Panc1 (cell line): ENCODE measurements at places on chromosomes 11 and 22. TPM values are rescaled to one million over a fixed set of nuclear protein-coding genes. Genes with fewer than 3 reads are reported as not detected.

DNA sequence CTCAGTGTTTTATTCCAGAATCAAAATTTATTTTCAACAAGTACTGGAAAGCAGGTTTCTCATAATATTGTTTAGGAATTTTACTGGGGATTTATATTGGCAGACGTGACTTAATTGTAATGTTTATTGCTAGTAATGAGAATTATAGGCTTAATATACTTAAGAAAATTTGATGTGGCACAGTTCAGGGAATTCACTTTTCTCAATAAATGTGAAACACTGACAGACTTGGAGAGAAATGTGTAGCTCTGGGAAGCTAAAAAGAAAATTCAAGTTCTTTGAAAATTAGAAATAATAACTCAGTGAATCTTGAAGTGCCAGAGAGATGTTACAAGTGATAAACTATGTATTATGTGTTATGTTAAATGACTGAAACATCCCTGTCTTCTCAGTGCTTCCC lies at the start of gene OR51F2:
Gene OR51F2 (plus strand): TSS at position 301 of the 400 bp plus-strand sequence. CDS start 101 bp downstream, outside the sequence.
- DNase-seq = no peak

DNA sequence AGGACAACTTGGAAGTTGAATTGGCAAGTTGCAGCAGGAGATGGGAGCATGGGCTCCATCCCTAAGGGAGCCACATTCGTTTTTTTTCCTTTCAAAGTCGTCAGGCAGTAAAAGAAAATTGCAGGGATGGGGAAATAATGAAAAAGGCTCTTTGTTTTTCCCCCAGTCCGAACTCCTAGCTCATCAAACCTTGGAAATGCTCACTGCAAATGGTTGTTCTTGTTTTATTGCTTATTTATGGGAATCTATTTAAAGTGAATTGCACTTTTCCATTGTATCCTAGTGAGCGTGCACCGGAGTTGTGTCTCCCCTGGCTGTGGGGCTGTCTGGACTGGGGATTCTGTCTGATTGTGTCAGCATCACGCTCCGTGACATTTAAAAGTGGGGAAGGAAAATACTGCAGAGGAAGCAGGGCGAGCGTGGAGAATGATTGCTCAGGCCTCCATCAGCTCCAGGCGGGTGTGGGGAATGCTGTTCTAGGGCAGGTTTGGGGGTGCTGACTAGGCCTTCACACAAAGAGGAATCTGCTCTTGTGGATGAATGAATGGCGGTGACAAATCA lies 306.4 kb downstream of the KIRREL3 start:
- no peak for DNase-seq

DNA sequence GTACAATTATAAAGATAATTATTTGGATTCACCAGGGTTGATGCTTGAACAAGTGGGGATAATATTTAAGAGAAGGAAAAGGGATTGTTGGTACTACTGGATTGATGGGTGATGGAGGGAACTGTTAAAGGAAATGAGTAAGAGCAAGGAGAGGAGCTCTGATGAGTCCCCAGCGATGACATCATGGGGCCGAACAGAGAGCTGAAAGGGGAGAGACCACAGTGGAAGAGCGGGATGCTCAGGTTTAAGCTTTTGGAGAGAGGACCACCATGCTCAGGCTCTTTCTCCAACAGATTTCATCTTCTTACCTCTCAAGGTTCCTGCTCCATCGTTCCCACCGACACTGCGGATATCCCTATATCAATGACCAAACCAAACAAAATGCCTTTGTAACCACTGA lies 568.7 kb downstream of the ETS1 start:
- no peak for DNase-seq

The OR52H1 gene
- 0.15 TPM for total RNA-seq

DNA sequence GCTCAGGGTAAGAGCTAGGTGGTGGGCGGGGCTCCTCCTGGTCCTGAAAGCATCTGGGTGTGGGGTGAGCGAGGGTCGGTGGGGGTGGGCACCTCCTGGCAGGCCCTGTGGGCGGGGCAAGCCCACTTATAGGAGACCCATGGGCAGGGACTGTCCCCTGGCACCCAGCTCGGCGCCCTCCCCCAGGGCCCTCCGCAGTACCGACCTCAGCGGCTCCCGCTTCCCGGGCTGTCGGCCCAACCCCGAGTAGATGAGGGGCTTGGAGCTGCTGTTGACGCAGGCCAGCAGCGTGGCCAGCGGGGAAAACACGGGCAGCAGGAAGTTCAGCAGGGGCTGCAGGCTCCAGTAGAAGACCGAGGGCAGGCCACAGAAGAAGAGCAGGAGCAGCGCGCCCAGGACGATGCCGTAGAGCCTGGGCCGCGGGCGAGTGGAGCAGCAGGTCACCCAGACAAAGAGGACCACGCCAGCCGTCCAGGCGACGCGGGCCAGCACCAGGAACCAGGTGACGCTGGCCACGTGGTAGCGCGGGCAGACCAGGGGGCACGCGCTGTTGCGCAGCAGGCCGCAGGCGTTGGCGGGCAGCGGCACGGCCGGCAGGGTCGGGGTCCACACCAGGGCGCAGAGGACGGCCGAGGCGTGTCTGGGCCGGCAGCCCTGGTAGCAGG lies 663 bp downstream of the MRGPRG start:
- DNase-seq = no peak

- DNase-seq = no peak
Measured at GRCh38 chr11:77184136-77184860, 56.3 kb downstream of the MYO7A start.

DNA sequence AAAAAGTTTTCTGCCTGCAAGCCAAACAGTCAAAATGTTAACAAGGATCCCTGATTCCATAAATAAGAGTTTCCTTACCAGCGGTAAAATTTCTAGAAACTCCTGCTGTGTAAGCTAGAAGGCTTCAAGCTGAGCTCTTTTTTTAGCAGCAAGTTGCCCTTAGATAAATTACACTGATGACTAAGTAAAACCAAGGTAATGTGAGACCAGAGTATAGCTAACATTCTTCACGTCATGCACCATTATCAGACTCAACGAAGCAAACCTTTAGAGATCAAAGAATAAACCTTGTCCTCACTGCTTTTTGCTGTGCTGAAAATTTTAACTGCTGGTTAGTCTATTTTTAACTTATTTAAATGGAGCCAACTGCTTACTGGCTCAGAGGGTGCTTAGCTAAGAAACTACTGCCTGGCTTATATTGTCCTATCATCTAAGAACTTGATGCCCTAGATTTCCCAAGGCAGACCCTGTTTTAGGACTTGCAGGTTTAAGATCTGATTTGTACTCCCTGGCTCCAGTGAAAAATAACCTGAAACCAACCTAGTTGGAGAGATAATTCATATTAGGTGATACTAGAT lies 900.7 kb downstream of the JRKL start:
- no peak for DNase-seq

The IGLL5 gene
- total RNA-seq = not detected

The OR2AG2 gene
- 0.18 TPM for total RNA-seq

- DNase-seq = no peak
Measured at GRCh38 chr11:126545057-126545555, 189.6 kb downstream of the ST3GAL4 start.

DNA sequence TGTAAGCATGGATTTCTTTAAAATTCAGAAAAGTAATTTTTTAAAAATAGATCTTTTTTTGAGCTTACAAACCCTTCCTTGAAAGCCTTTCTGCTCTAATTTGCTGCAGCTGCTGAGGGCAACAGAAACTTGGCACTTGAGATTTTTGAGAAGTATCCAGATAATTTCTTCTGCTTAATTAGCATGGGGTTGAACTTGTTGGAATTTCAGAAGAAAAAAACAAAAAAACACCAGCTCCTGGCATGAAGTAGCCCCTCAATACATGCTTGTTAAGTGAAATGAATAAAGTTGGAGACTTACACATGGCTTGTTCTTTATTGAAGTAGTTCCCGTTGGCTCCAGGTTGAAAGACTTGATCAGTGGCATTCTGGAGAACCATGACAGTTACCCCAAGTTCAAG lies 331.4 kb upstream of the RAG2 start:
- no peak for DNase-seq

DNA sequence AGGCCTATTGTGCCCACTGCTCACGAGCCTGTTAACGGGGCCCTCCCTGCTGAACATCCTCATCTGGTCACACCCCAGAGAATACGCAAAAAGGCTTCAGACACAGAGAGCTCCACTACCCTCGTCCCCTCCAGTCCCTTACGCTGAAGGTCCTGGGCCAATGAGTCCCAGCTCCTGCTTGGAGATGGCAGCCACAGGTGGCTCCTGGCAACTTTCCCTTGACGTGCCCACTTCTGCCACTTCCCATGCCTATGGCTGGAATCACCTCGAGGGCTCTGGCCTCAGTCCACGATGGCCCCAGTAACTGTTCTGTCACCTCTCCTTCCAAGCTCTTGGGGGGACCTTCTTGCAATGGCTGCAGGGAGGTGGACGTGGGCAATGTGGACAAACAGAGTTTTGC lies 12.7 kb downstream of the PHF21B start:
- DNase-seq = no peak

The UQCR10 gene
- total RNA-seq = 93.7 TPM

DNA sequence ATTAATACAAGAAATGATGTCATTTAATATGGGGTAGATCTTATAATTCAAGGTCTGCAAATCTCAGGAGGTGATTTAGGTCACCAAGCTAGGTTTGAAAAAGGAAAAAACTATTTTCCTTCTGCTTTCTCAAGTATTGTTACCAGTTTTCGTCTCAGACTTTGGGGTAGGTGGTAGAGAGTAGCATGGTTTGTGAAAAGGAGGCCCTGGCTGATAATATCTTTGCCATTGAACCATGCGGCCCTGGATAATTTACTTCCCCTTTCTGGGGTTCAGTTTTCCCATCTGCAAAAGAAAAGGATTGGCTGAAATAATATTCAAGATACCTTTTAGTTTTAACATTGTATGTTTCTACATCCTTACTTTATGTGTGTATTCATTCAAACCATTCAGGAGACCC lies 92.1 kb downstream of the WNT11 start:
- no peak for DNase-seq

DNA sequence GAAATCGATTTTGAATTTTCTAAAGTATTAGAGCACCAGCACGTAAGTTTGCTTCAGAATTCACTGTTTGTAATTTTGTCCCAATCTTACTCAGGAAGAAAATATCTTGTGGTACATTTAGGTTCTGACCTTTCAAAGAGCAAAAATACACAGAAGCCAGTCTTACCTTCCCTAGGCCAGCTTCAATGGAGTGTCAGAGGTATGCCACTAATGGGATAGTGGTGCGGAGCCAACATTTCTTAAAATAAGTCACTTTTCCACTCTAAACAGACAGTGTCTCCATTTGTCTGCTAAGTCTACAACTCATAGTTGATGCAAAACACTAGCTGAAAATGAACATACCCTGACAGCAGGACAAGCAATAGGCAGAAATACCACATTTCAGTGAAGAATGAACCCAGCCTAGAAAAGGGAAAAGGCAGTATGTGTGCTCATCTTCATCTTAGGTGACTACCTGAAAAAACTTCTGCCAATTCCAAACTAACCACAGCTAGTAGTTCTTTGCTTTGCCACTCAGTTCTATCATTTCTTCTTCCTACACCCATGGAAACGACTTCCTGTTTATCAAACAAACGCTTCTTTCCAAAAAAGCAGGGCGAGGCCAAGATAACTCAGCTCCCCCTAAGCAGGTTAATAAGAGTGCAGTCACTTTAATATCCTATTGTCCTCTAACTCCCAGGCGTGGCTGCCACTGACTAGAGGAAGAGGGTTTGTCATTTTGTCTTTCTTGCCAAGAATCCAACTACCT lies 94.0 kb upstream of the APOA1 start:
- DNase-seq = no peak

DNA sequence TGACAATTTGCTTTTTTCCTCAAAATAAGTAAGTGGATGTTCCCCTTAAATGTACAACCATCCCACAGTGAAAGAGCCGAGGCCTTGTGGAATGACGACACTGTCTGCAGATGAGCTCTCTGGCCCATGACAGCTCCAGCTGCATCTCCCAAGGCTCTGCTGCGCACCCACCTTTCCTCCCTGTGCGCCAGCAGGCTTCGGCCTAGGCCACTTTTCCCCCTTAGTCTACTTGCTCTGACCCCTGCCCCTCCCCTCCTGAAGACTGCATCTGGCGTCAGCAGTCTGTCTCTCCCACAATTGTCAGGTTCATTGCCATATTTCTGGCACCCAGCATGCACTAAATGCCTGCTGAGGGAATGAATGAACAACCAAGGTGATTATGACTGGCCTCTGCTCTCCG lies 2.0 kb downstream of the TOP3B start:
- no peak for DNase-seq

- no peak for DNase-seq
Measured at GRCh38 chr11:44133335-44133946, 38.0 kb downstream of the EXT2 start.

DNA sequence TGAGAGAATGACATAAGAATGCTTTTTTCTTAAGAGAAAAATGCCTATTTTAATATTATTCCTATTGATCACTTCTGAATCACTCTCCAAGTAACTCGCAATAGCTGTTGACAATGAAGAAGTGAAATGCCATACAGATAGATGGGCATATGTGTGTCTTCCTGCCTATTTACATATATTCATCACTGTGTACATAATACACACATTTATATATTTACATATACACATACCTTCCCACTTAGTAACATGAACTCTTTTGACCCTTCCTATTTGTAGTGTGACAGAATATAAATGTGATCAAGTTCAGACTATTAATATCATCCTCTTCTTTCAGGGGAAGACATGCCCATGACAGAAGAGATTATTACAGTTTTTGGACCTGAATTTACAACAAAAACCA lies 756.7 kb downstream of the DLG2 start:
- DNase-seq = peak; percentile 64

DNA sequence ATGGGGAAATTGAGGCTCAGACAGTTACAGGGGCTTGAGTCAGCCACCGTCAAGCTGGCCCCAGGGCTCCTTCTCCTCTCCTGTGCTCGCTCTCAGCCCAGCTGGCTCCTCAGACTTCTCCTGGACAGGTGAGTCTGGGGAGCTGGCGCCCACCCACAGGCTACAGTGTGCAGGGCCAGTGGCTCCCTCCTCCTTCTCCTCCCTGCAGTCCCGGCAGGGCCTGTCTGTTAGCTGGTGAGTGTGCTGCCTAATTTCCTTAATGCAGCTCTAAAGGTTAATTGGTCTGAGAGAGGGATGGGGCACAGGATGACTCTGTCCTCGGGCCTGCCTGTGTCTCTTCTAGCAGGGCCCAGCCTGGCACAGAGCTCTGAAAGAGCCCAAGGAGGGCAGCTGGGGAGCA lies 31.7 kb downstream of the LMO1 start:
- no peak for DNase-seq

The CACNA1I gene
- total RNA-seq = 0.23 TPM

The MRGPRX3 gene
- not detected for total RNA-seq

DNA sequence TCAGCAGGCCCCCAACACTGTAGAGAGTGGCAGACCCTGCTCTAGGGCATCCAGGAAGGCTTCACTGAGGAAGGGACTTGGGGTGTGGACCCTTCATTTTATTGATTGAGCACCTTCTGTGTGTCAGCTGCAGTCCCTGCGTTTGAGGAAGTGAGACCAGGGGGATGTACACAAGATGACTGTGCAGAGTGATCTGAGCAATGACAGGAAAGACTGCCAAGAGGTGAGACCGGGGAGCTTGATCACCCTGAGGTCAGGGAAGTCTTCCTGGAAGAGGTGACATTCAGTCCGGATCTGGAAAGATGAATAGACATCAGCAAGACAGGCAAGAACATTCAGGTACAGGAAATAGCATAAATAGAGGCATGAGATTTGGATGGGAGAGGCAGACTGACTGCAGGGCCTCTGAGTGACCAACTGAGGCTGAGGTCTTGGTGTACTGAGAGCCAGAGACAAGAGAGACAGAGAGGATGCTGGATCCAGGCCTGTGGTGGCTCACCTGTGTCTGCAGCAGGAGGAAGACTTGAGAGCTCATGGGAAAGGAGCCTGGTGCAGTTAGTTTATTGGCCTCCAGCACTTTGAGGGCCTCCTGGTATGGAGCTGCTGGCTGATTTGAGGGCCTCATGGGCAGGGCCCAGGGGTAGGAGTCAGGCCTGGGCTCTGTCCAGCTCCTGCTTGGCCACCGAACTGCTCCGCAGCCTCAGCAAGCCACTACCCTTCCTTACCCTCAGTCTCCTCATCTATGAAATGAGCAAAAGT lies 5.2 kb downstream of the DGAT2 start:
- no peak for DNase-seq
